T-helper 22 cell (primary cell): ENCODE measurements at places on chromosomes 11 and 22.

DNA sequence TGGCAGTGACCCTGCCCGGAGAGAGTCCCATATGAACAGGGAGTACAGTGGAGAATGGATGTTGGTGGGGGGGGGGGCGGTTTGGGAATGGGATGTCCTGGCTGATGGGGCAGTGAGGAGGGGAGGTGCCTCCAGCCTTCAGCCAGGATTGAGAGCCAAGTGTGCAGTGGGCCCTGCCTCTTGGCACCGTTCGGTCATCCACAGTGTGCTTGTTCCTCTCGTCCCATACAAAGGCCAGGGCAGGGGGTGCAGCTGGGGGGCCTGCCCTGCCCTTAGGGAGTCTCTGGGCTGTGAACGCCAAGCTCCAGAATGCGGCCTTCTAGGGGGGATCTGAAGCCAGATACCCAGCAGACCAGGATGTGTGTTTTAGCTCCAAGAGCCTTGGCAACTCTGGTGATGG is 34.0 kb downstream of the KCNC1 start:
- no peak for DNase-seq

GRCh38 chr11:102438311-102439062 is 14.1 kb downstream of the TMEM123 start:
- DNase-seq, result no peak

DNA sequence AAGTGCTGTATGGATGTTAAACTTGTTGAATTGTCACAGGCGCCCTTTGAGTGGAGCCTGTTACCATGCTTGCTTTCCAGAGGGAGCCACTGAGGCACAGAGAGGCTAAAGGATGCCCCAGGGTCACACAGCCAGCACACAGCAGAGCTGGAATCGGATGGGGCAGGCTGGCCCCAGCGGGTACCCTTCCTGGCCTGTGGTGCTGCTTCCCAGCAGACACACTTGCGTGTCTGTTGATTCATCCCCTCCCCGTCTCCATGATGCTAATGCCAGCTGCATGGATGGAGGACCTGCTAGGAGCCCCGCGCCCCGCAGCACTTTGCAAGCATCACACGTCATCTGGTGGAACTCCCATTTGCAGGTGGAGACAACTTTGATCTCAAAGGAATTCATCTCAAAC is 52.4 kb upstream of the SHISAL1 start:
- no peak for DNase-seq

DNA sequence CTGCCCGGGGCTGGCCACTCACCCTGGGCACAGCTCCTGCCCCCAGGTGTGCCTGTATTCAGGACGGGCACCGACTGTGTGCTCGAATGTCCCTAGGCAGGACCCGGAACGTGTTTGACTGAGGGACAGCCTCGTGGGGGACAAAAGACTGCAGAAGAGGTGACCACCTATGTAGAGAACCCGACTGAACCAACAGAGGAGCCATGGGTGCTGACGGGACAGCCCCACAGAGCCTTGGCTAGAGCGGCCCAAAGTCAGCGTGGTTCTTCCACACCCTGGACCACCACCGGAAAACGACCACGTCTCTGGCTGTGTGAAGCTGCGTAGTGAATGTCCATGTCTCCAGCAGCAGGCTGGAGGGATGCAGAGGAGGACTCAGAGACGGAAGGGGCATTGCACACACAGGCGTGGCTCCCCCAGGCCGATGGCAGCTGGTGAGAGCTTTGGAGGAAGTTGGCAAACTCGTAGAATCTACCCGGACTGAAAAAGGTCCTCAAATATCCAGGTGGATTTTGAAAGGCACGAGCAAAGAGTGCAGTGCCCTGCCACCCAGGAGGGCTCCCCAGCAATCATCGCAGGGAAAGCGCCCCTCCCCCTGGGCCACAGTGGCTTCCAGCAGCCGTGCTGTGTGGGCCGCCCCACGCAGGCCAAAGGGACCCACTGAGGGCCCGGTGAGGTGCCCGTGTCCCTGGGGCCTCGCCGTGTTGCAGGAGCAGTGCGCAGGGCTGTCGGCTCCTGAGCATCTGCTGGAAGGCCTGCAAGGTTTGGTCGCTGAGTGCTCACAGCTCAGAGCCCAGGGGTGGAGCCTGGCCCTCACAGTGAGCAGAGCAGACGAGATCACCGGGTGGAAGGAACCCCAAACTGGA is 17.5 kb upstream of the MUC5B start:
- no peak for DNase-seq

DNA sequence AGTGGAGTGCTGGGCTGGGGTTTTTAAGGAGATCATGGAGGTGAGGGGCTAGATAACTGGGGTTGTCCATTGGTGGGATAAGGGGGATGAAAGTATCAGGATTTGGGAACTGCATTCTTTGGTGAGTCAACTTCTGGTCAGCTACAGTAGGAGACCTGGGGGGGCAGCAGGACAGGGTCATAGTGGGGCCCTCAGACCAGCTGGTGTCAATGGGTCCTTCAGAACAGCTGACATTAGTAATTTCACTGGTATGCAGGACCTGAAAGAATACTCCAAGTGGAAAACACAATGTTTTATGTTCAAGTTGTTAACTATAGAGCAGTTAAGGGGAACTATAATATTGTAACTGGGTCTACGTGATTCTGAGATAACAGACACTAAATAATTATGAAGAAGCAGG is 2.8 kb upstream of the TTC12 start:
- DNase-seq, result no peak

DNA sequence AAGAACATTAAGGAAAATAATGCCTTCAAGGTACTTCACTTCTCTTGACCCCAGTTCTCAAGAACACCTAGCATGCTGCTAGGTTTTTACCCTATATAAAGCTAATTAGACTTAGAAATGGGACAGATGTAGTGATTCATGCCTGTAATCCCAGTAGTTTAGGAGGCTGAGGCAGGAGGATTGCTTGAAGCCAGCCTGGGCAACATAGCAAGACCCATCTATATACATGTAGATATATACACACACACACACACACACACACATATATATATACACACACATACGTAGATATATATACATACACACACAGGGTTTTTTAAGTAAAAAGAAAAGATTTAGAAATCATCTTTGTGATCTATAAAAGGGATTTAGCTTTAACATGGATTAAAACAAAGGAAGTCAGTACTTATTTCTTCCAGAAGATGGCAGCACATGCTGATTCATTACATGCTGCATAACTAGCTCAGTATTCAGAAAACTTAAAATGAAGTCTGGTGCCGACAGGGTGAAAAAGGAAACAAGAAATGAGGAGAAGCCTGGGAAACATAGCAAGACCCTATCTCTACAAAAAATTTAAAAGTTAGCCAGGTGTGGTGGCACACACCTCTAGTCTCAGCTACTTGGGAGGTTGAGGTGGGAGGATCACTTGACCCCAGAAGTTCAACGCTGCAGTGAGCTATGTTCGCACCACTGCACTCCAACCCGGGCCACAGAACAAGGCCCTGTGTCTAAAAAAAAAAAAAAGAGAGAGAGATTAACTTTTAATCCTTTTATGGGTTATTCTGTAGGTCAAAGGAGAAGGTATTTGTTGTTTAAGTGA is 28.5 kb upstream of the RBX1 start:
- no peak for DNase-seq

GRCh38 chr11:44752713-44753112 is 26.0 kb downstream of the TSPAN18 start:
- DNase-seq, result no peak

DNA sequence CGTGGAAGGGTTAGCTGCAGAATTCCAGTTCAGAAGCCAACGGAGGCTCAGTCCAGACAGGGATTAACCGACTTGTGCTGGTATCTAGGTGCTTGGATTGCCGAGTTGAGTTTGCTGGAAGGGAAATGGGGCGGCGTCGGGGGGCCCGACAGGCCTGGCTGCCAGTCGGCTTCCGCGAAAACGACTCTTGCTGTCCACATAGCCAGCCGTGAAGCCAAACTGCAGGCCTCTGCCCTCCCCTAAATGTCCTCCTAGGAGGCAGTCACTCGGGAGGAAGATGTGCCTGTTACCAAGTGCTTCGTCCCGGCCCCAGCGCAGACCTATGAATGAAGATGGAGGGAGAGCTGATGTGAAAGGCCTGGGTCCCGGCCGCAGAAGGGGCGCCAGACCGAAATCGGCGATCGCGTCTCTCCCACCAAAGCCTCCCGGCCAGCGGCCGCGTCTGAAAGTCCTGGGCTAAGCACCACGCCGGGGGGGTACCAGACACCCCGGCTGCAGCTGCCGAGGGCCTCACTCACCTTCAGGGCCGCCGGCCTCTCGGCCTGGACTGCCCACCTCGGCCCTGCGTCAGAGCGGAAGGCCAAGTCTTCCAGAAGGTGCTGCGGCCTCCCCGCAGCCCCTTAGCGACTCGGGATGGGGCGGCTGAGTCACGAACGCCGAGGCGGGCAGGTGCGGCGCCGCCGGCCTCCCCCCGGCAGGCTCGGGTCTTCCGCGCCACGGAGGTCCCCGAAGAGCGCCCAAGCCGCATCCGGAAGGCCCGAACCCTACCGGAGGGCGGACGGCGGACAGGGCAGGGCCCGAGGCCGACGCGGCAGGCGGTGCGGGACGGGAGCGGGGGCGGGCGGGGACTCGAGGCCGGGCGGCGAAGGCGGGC is 7.5 kb downstream of the DPAGT1 start:
- DNase-seq, result no peak

GRCh38 chr11:121318848-121319834 is 26.6 kb downstream of the SC5D start:
- no peak for DNase-seq

DNA sequence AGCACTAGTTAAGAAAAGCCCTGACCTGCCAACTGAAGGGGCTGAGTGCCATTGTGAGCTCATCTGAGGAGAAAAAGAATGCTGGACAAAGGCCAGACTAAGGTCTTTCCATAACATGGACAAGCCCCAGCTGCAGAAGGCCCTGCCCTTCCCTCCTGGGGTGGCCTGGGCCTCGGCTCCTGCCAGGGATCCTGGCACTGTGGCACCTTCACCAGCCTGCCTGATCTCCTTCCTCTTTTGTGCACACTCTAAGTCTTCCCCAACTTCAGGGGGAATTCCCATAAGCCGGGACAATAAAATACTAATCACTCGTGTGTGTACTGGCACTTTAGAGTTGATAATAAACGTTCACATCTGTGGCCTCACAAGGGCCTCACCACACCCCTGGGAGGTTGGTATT is 9.9 kb downstream of the TMPRSS13 start:
- DNase-seq, result no peak

- DNase-seq, result no peak
These were observed 81.2 kb downstream of the KIF18A start for GRCh38 chr11:28026634-28027290.

- DNase-seq, result no peak
These were observed at the start of gene GRK3 for GRCh38 chr22:25564320-25564978. Gene GRK3, plus strand, starts transcription at chr22:25564675. Its CDS starts 366 bp downstream, at chr22:25565041.

GRCh38 chr11:117589063-117589462 is 208.0 kb downstream of the DSCAML1 start:
- DNase-seq, result no peak

- DNase-seq, result no peak
These were observed 14.3 kb upstream of the AIFM3 start for GRCh38 chr22:20952544-20953341.

- DNase-seq, result no peak
These were observed 836 bp downstream of the SPON1 start for GRCh38 chr11:13963169-13963948.

DNA sequence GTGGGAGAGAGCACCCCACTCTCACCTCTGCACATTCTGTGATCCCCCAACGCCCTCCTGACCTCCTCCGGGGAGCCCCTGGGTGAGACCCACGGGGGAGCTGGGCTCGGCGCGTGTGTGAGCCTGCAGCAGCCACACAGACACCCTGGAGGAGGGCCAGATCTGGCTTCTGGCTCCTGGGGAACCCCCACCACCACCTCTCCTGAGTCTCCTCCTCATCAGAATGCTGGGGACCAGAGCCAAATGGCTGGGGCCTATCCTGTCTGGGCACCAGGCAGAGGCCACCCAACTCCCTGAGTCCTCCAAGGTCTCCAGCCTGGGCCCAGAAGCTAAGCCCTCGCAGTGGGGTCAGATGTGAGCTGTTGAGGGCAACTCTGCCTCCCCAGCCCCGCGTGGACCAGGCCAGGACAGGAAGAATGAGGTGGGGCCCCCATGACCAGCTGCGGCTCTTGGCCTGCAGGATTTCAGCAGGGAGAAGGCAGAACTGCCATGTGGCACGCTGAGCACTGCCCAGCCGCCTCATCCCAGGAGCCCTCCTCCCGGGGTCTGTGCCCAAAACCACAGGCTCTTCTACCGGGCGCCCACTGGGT is 5.5 kb upstream of the PIM3 start:
- DNase-seq, result no peak

GRCh38 chr22:27213294-27213693 is 555.9 kb downstream of the MIAT start:
- no peak for DNase-seq
